Foreskin fibroblast (primary cell): ENCODE measurements at places on chromosomes 13 and 19.
A peak's percentile ranks its signal among the peaks of the same experiment; 100 is the strongest.

GRCh38 chr19:31149441-31149941 is 199.7 kb downstream of the TSHZ3 start:
- DNase-seq: no peak

DNA sequence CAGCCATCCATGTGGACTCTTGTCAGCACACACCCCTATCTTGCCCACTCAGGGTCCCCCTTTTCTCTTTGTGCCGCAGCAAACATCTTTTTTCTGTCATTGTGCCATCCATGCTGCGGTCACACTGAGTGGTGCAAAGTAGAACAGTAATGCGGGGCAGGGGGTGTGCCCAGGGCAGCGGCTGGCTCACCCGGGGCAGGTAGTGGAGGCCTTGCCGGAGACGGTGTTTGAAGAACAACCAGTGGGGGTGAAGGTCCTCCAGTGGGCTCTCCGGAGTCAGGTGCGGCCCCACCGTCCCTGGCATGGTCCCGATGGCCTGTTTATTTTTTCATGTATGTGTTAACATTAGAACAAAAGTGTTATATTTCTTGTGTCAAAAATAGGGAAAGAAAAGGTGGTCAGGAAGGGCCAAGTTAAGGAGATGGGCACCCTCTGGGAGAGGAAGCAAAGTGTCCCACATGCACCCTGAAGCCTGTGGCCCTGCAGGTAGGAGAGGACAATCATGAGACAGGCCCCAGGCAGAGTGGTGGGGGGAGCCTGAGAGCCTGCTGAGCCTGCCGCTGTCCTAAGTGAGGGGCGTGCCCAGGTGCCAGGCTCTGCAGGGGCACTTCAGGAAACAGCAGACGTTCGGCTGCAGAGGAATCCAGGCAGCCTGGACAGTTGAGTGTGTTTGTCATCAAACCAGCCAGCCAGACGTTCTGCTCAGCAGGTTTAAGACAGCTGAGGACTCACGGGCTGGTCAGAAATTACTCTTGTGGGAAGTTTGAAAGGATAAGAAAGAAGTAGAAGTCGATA is 12.3 kb downstream of the TSSK6 start:
- no peak for DNase-seq

- peak; percentile 52 for DNase-seq
Observed at GRCh38 chr13:102089177-102089576, 312.7 kb downstream of the FGF14 start.

GRCh38 chr19:2288338-2288817 is 6.4 kb upstream of the PEAK3 start:
- no peak for DNase-seq

- DNase-seq: peak; percentile 30
Observed at GRCh38 chr19:39363901-39364457, 21.8 kb downstream of the SAMD4B start.

- no peak for DNase-seq
Observed at GRCh38 chr19:8518536-8518935, 4.6 kb upstream of the ZNF414 start.

GRCh38 chr13:110929104-110929777 is 14.4 kb upstream of the ANKRD10 start:
- DNase-seq: no peak

GRCh38 chr19:58305932-58306323 is 751 bp downstream of the ERVK3-1 start:
- no peak for DNase-seq

DNA sequence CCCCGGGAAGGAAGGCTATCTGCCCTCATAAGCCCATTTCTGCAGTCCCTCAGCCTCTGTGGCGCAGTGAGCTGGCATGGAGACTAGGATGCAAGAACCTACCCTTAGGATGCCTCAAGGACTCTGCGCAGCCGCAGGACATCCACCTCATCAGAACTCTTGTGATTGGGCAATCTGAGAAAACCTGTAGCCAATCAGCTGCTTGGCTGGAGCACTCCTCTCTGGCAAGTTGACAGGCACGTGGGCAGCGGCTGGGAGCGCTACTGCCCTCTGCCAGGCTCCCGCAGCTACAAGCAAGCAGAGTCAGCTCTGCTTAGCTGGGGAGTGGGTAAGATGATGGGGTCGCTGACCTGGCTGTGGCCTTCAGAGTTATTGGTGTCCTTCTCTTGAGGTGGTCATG is 1.5 kb upstream of the ECSIT start:
- peak; percentile 71 for DNase-seq

- DNase-seq: no peak
Observed at GRCh38 chr19:36528921-36529518, 949 bp upstream of the ZNF260 start.

GRCh38 chr13:45778882-45779281 is 72.7 kb downstream of the SIAH3 start:
- peak; percentile 8 for DNase-seq

DNA sequence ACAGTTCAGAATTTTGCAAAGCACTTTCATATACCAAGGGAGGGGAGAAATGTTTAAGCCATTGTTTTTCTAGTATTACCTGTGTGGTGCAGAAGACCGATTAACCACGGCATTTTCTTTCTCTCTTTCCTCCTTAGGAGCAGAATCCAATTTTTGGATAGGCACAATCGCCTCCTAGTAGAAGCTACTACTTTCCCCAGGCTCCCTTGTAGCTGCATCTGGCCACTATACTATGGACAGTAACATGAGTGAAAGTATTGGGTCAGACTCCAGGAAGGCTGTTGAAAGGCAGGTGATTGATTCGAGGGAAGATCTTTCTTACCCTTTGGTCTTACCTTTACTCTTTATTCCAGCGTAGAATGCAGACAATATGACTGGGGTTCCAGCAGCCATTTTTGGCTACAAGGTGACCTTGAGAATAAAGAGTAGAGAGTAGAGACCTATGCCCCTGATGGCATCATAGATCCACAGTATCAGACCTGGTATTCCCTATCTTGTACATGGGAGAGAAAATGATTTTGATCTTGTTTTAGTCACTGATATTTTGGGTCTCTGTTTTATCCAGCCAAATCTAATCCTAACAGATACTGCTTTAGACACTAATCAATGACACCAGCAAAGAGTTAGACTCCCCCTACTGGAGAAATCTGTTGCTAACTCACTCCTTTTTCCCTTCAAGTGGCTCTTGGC is 77.0 kb downstream of the LRRC63 start:
- DNase-seq: peak; percentile 73

- no peak for DNase-seq
Observed at GRCh38 chr19:32611161-32611560, 30.2 kb downstream of the PDCD5 start.

- DNase-seq: no peak
Observed at GRCh38 chr19:54282686-54283470, 2.0 kb upstream of the LILRB2 start.

DNA sequence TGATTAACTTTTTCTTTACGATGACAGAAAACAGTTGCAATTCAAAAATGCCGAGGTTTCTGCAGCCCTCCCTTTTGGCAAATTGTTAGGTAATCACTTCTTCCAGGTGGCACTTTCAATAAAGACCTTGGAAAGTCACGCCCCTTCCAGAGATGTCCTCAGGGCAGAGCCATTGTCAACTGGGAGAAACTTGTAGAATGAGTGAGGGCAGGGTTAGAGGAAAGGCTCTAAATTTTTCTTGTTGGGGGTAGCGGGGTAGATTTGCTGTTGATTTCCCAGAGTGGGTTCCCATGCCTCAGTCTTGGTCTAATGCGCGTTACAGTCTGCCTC is 421.1 kb downstream of the FGF9 start:
- DNase-seq: no peak

- no peak for DNase-seq
Observed at GRCh38 chr19:29527500-29528328, 1.9 kb downstream of the VSTM2B start.

DNA sequence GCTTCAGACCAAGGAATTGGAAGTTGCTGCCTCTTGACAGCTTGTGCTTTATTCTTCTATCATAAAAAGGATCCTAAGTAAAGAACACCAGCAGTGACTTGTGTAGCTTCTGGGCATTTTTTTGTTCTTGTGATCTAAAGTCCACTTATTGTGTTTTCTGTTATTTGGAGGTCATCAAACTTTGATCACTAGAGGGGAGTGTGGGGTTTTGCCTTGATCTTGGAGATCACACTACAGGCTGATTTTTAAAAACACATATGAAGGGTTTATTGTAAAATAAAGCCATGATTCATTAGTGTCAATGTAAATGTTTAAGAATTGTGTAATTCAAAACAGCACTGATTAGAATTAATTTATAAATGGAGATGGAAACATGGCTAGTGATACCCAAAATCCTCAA is 328.7 kb upstream of the EDNRB start:
- no peak for DNase-seq

GRCh38 chr19:10601999-10602329 is 14.9 kb upstream of the AP1M2 start:
- DNase-seq: no peak

- no peak for DNase-seq
Observed at GRCh38 chr19:55247621-55248099, 11.2 kb downstream of the PPP6R1 start.

DNA sequence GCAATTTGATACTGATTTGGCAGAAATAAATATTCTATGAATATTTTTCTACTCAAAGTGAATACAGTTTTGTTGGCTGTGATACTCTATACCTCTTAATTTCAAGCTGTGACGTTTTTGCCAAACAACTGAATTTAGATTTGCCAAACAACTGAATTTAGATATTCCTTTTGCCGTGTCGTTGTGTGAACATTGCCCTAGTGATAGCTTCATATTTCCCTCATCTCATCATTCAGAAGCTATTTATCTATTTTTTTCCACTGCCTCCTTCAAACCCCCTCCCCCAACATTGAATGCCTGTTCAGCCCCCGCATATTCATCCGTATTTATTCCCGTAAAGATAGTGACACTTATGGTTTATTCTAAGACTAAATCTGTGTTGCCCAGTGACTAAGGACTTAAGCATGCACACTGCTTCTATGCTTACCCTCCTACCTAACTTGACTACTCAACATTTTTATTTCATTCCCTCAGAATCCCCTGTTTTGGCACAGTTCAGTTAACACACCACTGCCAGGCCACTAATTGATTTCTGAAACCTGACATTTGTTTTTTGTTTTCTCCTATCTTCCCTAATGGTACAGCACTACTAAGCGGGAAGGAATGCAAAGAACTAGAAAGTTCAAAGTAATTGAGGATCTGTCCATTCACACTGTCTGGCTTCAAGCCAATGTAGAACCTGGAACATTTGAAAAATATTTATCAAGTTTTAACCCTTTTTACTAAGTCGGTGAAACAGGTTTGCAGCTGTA is 2.8 kb upstream of the KLF5 start:
- peak; percentile 28 for DNase-seq

- no peak for DNase-seq
Observed at GRCh38 chr13:31444266-31444856, 244.6 kb downstream of the B3GLCT start.
